ENCODE measurements at places on chromosomes 11 and 22.

GRCh38 chr11:60753309-60753708, 3.4 kb upstream of the MS4A15 start:
- DNase-seq: no peak

GRCh38 chr22:24290459-24290858, 19.8 kb downstream of the SPECC1L start:
- DNase-seq: no peak

- no peak for DNase-seq
Measured at GRCh38 chr11:111719379-111719778, 46.8 kb downstream of the PPP2R1B start.

DNA sequence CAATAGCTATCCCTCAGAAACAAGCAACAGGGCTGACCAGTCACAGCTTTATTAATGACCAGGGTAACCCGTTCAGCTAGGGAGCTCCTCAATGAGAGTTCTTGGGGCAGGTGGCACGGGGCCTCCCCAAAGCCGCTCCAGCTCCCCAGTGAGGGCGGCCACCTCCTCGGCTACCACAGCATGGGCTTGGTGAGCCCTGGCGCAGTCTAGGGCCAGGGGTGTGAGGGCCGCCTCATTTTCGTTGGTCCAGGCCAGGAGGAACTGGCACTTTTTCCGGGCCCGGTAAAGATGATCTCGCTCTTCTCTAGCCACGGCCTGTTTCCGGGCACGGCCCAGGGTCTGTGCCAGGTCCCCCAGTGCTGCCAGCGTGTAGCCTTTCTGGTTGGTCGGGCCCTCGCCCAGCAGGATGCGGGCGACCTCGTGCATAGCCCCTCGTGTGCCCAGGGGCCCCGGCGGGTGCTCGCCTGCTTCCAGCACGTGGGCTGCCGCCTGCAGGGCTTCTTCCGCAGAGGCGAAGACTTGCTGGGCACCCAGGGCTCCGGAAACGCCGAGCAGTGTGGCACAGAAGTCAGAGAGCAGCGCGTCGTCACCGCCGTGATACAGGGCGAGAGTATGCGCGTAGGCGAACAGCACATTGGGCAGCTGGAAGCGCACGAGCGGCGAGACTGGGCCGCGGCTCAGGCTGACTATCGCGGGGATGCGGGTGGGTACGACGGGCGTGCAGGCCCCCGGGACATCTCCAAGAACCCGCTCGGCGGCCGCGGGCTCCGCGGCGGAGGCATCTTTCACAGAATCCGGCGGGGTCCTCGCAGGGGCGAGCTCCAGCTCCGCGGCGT, 913 bp downstream of the ZNHIT2 start:
- DNase-seq: no peak

- no peak for DNase-seq
Measured at GRCh38 chr11:73156114-73156513, 14.0 kb upstream of the FCHSD2 start.

- no peak for DNase-seq
Measured at GRCh38 chr22:36852056-36852973, 8.5 kb upstream of the NCF4 start.

- no peak for DNase-seq
Measured at GRCh38 chr11:61071208-61071681, 31.0 kb upstream of the CD5 start.

- no peak for DNase-seq
Measured at GRCh38 chr11:75814363-75814676, 690 bp upstream of the UVRAG start.

DNA sequence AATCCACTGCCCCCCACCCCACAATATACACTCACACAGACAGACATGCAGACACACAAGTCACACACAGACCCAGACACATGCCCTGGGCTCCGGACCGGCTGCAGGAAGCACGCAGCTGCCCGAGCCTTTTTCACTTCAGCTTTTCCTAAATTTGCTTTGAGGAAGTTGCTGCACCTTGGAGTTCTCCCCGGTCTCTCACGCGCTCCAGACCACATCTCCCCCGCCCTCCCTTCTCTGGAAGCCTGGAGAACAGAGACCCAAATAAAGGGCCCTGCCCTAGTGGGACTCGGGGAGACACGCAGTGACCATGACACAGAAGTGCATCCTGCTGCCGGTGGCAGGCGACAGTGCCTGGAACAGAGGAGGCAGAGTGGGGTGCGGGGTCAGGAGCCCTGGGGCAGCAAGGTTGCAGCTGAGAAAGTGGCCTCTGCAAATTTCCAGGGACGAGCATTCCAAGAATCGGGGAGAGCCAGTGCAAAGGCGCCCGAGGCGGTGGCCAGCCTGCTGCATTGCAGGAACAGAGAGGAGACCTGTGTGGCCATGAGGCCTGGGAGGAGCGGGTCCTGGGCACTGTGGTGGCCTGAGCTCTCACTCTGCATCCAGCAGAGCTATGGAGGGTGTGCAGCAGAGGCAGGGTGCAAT, 19.1 kb downstream of the RPL3 start:
- DNase-seq: no peak

DNA sequence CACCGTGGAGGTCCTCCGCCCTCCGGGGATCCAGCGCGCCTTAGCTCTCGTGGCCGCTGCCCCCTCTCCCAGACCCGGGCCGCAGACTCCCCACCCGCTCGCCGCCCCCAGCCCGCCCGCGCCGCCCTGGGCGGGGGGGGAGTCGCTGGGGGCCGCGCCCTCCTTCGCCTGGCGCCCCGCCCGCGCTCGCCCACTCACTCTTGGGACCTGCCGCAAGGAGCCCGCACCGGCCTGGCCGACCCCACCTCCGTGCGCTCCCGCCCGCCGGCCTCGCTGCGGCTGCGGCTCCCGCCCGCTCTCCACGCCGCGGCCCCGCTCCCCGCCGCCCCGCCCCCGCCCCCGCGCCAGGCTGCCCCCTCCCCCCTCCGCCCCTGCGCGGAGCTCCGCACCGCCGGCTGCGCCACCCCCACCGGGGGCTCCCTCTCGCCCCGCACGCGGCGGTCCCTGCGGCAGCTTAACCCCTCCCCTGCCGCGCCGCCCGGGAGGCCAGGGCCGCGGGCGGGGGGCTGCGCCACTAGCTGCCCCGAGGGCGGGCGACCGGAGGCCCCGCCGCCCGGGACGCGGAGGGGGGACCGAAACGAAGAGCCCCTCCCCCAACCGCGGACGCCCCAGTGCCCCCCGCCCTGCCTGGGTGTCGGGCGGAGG, 724 bp upstream of the RASGRP2 start:
- DNase-seq: no peak

DNA sequence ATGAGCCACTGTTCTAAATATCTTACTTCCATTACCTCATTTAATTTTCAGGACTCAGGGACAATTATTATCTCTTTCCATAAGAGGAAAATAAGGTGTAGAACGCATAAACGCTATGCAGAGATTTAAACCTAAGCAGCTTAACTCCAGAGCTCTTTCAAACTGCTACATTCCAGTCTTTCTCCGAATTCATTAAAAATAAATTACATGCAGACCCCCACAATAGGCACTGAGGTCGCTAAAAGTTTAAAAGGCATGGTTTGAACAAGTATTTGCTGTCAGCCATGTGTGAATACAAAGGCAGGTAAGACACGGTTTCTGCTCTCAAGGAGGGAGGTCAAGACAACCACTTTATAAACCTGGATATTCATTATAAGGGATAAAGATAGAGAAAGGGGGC, 983 bp downstream of the NARS2 start:
- no peak for DNase-seq

DNA sequence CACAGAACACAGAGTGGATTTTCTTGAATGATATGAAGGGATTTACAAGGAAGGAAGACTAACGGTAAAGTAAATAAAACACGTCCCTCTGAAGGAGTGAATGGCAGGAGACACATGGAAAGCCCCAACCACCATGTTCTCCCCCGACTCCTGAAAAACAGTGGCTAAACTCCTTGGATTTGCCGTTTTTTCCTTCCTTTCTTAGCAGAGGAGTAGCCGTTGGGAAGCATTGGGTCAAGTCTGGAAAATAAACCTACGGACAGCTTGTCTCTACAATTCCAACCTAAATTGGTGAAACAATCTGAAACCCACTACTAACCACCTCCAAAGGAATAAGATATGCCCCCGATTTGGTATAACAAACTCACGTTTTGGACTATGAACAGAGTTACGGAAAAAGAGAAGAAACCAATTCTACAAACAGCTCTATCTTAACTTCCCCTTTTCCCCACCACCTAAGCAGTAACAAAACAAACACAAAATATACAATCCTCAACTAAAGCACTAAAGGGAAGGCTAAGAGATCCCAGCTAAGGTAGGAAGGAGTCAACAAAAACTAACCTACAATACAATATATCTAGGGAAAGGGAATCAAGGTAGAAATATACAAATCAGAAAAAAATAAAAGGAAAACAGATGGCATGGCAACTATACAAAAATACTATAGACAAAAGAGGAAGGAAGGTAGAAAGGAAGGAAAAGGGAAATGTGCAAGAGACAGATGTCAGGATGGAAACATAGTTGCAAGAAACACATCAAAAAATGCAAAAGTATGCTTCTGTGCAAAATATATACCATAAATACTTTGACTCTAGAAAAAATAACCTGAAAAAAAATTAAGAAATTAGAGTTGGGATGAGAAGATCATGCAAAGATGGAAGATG, 43.8 kb upstream of the LYVE1 start:
- DNase-seq: no peak

GRCh38 chr11:73578592-73579185, 19.2 kb downstream of the FAM168A start:
- no peak for DNase-seq

DNA sequence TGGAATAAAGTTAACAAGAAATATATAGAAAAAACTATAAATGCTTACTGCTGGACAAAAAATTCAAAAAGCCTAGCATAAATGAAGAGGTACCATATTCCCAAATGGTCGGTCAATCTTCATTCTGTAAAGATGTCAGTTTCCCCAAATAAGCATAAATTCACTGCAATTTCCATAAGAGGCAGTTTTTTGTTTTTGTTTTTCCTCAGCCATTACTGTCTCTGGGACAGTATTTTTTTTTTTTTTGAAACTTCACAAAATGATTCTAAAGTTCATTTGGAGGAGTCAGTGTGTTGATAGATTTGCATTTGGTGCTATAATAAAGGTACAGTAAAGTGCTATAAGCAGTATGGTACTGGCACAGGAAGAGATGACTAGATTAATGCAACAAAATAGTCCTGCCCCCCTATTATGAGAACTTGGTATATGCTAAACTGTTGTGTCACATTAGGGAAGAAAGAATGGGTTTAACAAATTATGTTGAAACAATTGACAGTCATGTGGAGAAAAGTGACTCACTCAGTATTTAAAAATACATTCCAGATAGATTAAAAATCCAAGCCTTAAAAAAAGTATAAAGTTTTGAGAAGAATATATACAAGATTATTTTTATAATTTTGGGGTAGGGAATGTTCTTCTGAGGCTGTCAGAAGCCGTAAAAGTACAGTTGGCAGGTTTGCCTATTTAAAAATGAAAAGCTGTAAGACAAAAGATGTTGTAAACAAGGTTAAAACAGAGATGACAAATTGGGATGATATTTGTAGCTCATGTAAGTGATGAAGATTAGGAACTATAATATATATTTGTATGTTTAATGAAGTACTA, 2.6 kb upstream of the FTH1 start:
- no peak for DNase-seq

DNA sequence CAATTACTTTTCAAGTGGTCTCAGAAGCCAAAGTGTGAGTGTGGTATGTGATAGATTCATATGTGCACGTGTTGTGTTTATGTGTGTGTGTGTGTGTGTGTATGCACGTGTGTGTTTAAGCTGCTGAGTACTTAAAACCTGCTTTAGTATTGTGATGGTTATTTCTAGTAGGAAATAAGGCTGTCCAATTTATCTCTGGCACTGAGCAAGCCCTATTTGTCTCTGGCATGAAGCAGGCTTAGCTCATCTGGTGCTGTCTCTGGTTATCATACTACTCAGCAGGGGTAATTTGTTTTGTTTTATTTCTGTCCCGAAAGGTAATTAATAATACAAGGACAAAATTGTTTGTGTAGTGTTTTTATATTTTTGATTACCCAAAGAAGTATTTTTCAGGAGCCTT, 333.7 kb downstream of the FAT3 start:
- DNase-seq: no peak

GRCh38 chr11:112977755-112978154, 16.5 kb downstream of the NCAM1 start:
- DNase-seq: no peak

GRCh38 chr11:130037881-130038585, 31.7 kb upstream of the APLP2 start:
- no peak for DNase-seq

- no peak for DNase-seq
Measured at GRCh38 chr11:65777241-65777640, 3.5 kb downstream of the AP5B1 start.

- DNase-seq: no peak
Measured at GRCh38 chr11:110564676-110565356, 135.1 kb downstream of the FDX1 start.

DNA sequence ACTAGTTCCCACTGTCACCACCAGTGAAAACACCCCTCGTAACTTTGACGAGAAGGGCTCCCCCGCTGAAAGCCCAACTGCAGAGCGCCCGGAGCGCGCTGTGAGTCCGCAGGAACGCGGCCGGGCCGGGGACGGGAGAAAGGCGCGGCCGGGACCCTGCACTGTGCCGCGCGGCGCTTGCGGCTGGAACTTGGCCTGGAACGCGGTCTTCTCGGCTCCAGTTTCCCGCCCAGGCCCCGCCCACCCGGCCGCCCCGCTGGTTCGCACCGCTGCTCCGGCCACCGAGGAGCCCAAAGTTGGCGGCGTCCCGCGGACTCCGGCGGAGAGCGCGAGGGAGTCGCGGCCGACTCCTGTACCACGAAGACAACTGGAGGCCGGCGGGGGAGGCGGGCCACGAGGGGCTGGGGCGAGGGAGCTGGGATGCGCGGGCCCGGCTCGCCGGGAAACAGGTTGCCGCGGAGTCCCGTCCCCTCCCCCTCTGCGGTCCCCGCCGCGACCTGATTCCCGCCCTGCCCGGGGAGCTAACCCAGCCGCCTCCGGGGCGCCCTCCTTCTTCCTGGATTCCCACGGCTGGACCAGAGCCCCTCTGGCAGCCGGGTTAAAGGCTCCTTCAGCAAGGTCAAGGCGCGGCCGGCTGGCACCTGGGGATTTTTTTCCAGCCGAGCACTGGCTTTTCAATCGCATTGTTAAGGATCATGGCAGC, 3.4 kb downstream of the TENM4 start:
- no peak for DNase-seq

DNA sequence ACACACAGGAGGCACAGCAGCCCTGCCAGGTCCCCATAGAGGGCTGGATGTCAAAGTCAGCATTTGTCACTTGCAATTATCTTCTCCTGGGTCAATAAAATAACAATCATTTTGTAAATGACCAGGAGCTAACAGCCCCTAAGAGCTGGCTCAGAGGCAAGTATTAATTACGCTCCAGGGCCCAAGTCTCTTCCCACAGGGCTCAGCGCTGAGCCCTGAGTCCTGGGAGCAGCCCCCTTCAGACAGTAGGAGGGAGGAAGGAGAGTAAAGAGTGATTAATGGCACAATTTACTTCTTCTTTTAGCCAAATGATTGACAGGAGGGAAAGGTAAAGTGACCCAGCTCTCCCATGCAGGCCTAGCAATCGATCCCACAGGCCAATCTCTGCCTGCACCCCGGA, 99.0 kb upstream of the DRD2 start:
- no peak for DNase-seq

- no peak for DNase-seq
Measured at GRCh38 chr11:5274395-5274794, 4.7 kb upstream of the HBE1 start.

All from glomerular endothelial cell (primary cell).